HuH-7.5 (cell line): ENCODE measurements at places on chromosomes 2 and 18.

DNA sequence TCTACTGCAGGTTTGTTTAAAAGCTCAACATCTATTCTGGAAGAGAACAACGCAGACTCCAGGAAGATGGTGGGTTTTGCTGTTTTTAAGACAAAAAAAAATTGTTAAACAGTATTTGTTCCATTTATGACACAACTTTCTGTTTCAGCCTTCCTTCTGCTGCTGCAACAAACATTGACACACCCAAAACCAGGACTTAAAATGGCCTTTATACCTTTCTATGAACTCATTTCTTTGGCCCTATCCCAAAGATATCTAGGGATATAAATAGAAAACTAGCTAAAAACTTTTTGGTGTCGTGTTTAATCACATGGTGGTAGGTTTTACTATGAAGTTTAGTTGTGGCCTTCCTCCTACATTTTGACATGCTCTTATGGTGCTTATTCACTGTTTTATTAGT is 964 bp upstream of the GALNT3 start:
- DNase-seq: no peak

DNA sequence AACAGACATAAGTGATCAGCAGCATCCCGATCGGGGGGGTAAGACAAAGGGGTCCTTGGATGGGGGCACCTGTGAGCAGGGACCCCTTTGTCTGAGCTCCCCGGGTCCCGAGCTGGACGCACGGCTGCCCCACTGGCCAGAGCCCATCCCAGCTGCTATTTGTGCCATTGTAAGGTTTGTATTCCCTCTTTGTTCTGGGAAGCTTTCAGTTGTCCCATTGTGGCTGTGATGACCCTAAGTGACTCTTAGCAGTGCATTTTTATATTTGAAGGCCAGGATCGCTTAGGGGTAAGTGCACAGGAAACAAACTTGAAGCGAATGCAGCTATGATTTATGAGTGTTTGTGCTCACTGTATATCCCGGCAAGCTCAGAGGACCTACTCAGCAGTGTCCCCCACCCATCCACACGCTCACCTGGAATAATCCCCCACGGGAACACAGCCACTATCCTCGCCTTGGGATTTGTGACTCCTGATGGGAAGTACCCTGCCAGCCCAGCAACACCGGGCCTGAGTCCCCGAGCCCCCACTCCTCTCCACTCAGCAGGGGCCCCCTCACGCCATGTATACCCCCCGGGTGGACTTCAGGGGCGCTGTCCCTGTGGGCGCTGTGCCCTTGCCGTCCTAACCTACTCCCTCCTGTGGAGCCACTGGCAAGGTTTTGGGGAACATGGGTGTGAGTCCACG is 80.1 kb downstream of the MBP start:
- no peak for DNase-seq

- DNase-seq: no peak
Observed at GRCh38 chr2:126658905-126659561, 3.1 kb downstream of the GYPC start.

- DNase-seq: no peak
Observed at GRCh38 chr2:165472922-165473321, 3.4 kb downstream of the CSRNP3 start.

GRCh38 chr2:22694856-22695255 is 690.1 kb upstream of the KLHL29 start:
- no peak for DNase-seq

GRCh38 chr2:197994751-197995150 is 190.4 kb downstream of the PLCL1 start:
- DNase-seq: no peak

GRCh38 chr2:178142274-178143065 is 30.2 kb downstream of the RBM45 start:
- DNase-seq: no peak

- DNase-seq: no peak
Observed at GRCh38 chr18:13452388-13452811, 233.8 kb downstream of the LDLRAD4 start.

- peak; percentile 37 for DNase-seq
Observed at GRCh38 chr2:72757177-72757775, 68.6 kb downstream of the EXOC6B start.

DNA sequence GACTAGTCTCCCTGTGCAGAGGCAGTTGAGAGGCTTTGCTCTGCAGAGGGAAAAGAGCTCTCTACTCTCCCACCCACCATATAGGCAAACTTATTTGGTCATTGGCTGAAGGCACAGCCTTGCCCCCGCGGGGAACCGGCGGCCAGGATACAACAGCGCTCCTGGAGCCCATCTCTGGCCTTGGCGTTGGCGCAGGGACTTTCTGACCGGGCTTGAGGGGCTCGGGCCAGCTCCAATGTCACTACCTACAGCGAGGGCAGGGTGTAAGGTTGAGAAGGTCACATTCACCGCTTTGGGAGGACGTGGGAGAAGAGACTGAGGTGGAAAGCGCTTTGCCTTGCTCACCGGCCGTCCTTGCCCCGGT is 2.2 kb downstream of the ONECUT2 start:
- no peak for DNase-seq

- DNase-seq: no peak
Observed at GRCh38 chr2:226077031-226077430, 677.5 kb downstream of the NYAP2 start.

DNA sequence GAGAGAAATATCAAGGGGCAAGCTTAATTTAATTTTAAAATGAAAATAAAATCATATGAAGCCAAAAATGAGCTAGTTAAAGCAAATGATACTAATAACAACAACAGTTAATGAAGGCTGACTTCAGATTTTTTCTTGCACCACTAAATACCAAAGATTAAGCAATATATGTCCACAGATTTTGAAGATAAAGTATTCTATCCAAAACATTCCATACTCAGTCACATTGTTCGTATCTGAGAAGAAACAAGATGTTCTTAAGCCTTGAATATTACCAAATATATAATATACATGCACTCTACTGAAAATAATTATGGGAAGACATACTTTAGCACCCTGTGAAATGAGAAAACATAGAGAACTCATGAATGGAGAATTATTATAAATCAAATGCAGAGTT is 593.3 kb upstream of the SYT4 start:
- DNase-seq: no peak
